Epithelial cell of prostate (primary cell): ENCODE measurements at places on chromosomes 11 and 22.

GRCh38 chr11:8283100-8283464 is 19.4 kb upstream of the LMO1 start:
- no peak for DNase-seq

GRCh38 chr11:102719620-102720277 is 5.0 kb downstream of the MMP8 start:
- no peak for DNase-seq

- no peak for DNase-seq
These were observed 543.7 kb upstream of the RAG2 start for GRCh38 chr11:37141707-37142106.

DNA sequence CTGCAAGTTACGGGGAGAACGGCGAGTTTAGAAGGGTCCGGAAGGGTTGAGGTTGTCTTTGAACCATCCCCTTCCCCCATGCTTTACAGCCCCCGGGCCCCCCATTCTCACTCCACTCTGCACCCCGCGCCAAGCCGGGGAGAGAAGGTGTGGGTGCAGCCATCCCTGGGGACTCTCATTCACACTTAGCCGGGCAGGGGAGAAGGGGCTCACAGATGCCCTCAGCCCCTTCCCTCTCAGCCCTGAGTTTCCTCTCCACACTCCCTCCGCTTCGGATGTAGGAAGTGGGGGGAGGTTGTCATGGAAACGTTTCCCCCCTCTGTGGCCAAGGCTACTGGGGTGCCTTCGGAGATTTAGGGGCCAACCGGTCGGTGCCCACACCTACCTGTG is 334 bp downstream of the CADM1 start:
- no peak for DNase-seq

DNA sequence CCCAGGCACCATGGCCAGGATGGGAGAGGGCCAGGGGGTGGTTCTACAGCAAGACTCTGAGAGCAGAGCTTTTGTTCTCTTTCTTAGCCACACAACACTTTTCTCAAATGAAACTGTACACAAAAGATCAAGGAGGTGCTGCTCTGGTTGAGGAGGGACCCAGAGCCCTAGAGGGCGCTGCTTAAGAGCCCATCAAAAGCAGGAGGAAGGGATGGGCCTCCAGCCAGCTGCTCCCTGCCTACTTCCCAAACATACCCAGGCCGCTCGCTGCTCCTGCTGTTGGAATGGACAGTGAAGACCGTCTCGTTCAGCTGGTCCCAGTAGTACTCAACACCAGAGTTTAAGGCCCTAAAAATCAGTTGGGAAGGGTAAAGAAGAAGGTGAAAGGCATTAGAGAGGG is 18.4 kb upstream of the CHRM4 start:
- DNase-seq = no peak

- DNase-seq = no peak
These were observed 14.3 kb downstream of the MTFP1 start for GRCh38 chr22:30439836-30440235.

- no peak for DNase-seq
These were observed 21.6 kb downstream of the APOL5 start for GRCh38 chr22:35739076-35739930.

DNA sequence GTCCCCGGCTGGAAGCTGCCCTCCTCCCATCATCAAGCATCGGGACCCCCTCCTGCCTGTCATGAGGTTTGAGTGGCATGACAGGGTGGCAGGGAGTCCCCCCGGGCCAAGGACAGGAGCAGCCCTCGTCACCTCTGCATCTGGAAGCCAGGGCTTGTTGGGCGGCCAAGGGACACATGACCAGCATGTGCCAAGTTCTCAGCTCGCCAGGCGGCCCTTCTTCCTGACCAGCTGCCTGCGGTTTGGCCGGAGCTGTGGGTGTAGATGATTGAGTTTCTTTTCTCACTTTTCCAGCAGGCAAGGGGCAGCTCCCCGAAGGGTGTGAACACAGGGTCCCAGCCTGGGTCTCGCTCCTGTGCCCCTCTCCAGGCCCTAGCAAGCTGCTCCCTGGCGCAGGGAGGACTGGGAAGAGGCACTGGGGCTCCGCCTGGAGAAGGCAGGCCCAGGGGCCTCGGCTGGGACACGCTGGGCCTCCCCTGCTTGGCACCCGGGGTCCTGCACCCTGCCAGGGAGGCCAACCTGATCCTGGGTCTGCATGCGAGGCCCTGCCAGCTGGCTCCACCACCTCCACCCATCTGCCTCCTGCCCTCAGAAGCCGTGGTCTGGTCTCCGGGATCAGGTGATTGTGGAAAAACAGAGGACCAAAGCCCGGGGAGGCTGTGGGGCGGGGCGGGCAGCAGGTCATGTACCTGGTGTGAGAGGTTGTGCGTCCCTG is 13.4 kb downstream of the ARHGAP8 start:
- DNase-seq = no peak

DNA sequence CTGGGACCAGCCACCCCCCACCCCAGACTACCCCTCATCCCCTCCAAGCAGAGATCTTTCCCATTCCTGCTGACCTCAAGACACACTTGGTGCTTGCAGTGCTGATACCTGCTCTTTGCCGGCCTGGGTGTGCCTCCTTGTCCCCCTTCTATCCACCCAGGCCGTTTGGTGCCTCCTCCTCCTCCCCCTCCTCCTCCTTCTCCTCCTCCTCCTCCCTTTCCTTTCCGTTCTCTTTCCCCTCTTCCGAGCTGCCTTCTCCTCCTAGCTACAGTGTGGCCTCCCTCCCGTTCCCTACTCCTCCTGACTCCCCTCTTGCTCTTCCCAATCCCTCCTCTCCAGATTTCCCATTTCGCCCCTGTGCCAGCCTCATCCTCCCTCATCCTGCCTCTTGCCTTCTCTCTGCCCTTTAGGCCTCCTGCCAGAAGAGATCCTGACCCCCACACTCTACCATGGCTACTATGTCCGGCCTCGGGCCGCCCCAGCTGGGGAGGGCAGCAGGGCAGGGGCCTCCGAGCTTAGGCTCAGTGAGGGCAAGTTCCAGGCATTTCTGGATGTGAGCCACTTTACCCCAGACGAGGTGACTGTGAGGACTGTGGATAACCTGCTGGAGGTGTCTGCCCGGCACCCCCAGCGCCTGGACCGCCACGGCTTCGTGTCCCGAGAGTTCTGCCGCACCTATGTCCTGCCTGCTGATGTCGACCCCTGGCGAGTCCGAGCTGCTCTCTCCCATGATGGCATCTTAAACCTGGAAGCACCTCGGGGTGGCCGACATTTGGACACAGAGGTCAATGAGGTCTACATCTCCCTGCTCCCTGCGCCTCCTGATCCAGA is 712 bp downstream of the HSPB2 start:
- no peak for DNase-seq

DNA sequence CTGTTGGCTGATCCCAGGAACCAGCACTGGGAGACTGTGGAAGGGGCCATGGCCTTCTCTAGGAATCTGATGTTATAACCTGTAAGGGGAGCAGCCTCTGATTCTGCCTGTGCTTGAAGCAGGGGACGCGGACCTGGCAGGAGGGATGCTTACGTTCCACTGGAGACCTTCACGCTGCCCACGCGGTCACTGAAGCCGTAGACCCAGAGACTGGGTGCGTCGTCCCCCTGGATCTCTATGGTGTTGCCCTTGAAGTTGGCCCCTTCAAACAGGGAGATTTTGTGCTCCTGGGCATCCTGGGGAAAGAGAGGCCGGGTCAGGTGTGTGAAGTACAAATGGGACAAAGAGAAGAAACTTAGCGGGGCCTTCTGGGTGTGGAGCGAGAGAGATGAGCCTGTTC is 11.8 kb upstream of the TPST2 start:
- DNase-seq = no peak

DNA sequence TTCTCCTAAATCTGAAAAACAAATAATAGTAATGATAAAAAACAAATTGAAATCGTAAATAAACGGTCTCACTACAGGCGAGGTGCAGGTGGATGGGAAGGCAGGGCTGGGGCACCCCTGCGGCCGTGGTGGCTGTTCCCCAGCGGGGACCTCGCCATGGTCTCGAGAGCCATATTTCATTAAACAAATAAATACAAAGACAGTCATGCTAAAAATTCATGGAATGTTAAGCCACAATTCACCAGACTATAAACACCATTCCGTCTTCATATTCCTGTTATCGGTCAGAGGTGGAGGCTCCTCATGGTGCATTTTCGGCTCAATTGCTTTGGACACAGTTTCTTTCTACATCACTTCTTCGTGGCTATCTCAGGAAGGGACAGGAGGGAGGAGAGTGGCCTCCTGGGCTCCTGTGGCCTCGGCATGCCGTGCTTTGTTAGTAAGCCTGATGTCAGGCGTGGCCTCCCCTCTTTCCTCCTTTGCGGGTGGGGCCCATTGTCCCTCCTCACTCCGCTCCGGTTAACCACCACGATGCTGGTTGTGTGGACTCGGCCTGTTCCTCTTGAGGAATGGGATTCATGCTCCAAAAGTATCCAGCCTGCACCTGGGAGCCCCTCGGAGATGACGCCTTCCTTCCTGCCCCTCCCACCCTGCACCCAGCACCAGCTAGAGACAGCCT is 16.1 kb upstream of the BRSK2 start:
- no peak for DNase-seq

DNA sequence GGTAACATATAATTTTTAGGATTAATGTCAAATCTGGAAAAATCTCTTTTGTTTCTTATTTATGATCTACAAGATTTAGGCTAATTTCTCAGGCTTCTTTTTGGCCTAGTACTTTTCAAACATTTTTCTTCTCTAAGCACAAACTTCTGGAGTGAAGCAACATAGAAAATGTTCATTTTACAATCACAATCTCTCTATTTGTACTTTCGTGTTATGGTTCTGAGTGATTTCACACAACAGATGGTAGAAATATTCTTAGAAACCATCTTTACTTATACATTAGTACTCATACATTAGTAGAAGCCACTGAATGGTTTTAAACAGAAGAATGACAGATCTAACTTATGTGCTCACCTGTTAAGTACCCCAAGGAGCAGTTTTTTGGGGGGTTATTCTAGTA is 106.3 kb upstream of the ANO3 start:
- DNase-seq = no peak

- DNase-seq = peak; percentile 46
These were observed 71.6 kb downstream of the C11orf58 start for GRCh38 chr11:16809886-16810668.

- DNase-seq = no peak
These were observed 317.8 kb downstream of the BUD13 start for GRCh38 chr11:116454951-116455350.

DNA sequence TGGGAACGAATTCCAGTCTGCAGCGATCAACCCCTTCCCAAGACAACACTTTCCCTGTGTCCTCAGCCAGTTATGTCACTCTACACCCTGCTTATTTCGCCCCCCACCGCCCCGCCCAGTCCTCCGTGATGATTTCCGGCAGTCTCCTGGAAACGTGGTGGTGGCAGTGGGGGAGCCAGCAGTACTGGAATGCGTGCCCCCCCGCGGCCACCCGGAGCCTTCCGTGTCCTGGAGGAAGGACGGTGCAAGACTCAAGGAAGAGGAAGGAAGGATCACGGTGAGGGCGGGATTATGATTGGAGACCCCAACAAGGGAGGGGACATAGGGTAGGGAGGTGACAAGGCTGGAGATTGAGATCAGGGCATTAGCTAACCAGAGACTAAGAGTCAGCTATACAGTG is 4.1 kb downstream of the ROBO3 start:
- no peak for DNase-seq

DNA sequence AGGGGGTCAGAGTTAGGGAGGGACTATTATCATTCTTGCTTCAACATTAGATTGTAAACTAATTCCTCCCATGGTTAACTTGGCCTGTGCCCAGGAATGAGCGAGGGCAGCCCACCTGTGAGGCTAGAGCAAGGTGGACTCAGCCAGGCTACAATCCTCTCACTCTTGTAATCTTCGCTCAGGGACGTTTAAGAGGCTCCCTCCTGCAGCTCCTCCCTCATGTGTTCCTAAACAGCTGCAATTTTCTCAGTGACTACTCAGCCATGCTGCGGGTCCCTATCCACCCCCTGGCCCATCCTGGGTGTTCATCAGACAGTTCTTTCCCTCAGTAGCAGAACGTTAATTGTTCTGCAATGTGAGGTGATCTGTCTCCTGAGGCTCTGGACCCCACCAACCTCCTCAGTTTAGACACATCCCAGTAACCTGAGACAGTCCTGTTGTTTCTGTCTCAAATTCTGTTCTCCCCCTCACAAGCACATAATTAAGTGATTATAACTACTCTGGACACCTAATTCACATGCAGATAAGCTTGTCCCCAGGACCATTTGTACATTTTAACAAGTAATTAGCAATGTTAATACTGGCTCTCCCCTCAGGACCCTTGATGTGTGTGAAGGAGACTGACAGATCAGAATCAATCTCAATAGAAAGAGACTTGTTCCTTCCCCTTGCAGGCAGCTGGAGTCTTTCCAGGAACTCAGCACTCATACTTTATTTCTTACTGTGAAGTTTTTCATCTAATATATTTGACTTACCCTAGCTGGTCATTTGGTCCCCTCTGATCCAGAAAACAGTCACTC is 337.2 kb upstream of the B3GAT1 start:
- no peak for DNase-seq

DNA sequence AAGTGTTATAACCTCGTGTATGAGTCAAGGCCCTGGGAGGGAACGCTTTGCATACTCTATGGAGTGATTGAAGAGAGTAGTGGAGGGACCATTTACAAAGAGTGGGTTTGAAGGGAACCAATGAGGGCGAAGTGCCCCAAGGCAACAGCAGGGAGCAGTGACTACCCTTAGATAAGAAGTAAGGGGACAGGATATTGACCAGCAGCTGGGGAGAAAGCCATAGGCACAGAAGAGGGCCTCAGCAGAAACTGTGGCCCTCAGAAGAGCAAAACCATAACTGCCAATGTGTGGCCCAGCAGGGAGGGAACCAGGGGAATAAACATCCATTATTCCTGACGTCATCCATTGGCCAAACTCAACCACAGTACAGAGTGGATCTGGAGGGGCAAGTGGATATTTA is 24.7 kb downstream of the PARVA start:
- no peak for DNase-seq
